Activated naive CD8-positive, alpha-beta T cell treated with anti-CD3 and anti-CD28 coated beads for 36 hours (primary cell): ENCODE measurements at places on chromosomes 7 and 10. TPM values are rescaled to one million over a fixed set of nuclear protein-coding genes. Genes with fewer than 3 reads are reported as not detected.

Gene MMD2
- not detected for total RNA-seq

Gene TMEM229A
- not detected for total RNA-seq

DNA sequence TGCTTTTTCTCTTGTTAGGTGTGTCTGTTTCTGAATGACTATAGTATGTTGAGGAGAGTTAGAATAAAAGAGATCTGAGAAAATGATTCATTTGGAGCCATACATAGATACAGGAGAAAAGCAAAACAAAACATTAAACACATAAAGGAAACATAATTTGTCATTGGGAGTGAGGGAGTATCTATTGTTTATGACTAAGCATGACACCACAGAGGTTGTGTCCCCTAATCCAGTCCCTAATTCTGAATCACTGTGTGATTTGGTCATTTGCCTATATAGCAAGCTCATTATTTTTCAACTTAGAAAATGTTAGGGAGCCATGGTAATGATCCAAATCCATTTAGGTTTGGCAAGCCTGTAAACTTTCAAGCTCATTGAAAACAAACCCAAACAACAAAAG is 132.3 kb upstream of the BMPER start:
- DNase-seq, result no peak

- DNase-seq, result no peak
These were observed 44.9 kb upstream of the SVOPL start for GRCh38 chr7:138746073-138746472.

DNA sequence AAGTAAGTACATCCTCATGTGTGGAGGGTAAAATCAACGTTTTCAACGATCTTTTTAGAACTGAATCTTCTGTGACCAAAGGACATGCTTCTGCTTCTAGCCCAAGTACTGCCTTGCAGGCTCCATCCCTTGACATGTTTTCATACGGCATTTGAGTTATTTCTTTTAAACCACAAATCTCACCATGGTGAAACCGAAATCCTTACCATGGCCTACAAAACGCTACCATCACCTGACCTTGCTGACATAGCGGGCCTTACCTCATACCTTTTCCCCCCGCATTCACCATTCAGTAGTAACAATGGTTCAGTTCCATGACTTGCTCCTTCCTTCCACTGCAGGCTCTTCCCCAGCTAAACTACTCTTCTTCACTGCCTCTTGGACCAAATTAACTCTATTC is 3.5 kb downstream of the RNF216 start:
- no peak for DNase-seq

Gene AGAP9
- 2.1 TPM for total RNA-seq

DNA sequence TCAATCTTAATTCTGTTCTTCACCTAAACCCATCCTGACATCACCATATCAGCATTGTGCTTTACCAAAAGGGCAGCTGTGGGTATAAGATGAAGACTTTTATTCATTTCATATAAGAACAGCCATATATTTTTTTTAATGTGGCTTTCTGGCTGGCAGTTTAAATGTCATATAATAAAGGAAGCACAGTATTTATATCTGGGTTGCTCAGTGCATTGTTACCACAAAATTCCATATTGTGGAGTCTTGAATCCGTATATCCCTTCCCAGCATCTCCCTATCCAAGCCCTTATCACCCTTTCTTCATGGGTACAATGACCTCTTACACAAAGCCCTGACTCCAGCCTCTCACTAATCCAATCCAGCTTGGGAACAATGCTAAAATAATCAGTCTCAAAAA is 125.8 kb downstream of the RAPGEF5 start:
- DNase-seq, result no peak

DNA sequence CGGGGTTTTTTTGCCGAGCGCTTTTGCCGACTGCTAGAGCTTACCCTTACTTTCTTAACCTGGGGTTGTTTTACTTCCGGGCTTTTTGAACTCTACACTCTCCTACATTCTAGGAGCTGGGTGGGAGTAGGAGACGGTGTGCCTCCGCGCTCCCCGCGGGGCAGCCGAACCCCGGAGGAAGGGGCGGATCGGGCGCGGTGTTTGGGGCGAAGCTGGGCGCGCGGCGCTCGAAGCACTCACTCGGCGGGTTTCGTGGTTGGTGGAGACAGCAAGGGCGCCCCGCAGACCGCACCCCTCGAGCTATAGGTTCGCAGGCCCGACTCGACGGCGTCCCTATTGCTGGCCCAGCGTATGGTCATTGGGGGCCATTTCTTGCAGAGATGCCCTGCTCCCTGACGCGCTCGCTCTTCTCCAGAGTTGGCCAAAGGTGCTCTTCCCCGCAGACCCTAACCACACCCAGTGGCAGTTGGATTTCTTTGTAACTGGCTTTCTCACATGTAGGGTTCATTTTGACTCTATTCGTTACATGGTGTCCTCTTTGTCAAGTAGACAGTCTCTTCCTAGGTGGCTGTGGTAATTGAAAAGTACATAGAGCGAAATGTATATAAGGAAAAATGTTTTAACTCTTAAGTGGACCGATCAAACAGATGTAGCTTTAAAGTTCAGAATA is 364 bp downstream of the ZNF518A start:
- peak; percentile 83 for DNase-seq

DNA sequence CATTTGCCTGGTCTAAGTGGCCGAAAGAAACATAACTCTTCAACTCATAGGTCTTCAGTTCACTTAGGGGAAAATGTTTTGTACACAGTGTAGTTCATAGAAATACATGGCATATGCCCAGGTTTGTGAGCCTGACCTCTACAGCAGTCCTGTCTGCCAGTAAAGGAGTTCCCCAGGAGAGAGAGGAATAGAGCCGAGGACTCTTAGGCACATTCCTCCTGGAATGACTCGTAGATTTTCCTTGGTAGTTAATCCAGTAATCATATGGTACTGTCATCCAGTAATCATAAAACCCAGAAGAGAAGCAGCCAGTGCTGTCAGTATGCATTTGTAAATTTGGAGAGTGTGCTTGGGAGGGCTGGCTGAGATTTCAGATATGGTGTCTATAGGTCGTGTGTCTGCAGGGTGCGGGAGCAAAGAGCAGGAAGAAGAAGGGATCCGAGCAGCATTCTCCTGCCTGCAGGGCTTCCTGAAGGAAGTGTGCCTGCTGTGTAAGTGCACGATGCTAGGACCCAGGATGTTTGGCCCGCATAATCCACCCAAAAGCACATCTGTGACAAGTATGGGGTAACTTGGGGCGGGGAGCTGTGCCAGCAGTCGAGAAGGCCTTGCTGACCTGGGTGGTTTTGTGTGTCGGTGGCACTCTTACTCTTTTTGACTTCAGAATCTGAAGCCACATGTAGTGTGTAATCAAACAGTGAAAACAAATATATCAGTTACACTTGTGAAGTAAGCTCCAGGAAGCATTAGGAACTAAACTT is 13.9 kb downstream of the EIF4H start:
- no peak for DNase-seq

Gene UCN3
- not detected for total RNA-seq

DNA sequence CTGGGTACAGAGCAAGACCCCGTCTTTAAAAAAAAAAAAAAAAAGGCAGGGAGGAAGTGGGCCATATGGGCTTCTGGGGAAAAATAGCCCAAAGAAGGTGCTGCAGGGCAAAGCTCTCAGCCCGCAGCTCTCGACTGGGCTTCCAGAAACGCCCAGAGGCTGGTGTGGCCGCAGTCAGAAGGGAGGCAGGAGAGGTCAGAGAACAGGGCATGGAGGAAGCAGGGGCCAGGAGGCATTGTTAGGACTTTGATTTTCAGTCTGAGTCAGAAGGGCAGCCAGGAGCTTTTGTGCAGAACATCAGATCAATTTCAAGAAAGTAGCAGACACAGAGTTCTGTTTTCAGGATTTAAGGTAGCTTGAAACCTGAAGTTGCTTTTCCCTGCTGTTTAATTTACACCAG is 35.3 kb upstream of the CYTH3 start:
- no peak for DNase-seq

Gene HOXA4
- not detected for total RNA-seq

DNA sequence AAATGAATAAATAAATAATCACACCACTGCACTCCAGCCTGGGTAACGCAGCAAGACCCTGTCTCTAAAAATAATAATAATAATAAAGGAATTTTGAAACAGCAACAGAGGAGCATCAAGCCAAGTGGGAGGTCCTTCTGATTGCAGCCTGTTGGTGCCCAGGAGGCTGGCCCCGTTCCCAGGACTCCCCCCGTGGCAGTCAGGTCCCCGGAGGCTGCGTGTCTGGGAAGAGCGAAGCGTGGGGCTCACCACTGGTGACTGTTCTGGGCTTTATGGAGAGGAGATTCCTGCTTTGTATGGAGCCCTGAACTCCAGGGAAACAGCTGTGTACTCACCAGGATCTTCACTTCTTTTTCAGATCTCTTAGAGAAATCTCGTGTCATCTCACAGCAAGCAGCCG is 19.3 kb upstream of the MYH16 start:
- no peak for DNase-seq

DNA sequence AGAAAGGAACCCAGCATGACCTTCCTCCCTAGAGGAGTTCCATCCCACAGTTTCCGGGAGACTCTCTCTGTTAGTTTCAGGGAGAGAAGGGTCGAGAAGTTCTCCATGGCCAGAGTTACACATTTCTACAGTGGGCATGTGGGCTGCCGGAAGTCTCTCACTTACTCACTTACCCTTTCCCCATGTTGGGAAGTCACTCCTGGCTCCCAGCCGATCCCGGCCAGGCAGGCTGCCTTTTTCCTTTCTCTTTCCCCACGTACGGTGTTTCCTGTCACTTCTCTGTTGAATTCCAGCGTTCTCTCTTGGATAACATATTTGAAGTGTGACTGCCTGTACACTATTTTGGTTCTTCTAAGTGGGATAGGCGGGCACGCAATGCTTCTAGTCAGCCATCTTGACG is 3.5 kb downstream of the TEX36 start:
- no peak for DNase-seq

Gene CHST3
- 0.87 TPM for total RNA-seq
